HuH-7 (cell line): ENCODE measurements at places on chromosomes 1 and 21.

- no peak for DNase-seq
Measured at GRCh38 chr1:168504064-168504837, 39.5 kb downstream of the XCL2 start.

DNA sequence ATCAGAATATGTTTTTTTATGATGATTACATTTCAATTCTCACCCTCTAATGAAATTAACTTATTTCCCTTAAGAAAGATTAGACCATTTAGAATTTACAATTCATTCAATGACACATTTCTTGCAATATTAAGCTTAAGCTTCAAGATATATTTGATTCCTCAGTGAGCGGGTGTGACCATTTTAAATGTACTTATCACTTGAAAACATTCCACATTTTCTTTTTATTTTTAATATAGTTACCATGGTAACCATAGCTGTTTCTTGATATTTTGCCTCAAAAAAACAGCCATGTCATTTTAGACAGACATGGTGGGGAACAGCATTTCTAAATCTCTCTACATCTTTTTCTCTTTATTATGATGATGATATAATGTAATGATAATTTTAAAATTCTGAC is 1029.0 kb upstream of the B3GALT2 start:
- no peak for DNase-seq

- DNase-seq = no peak
Measured at GRCh38 chr1:171983584-171983983, 142.3 kb downstream of the DNM3 start.

DNA sequence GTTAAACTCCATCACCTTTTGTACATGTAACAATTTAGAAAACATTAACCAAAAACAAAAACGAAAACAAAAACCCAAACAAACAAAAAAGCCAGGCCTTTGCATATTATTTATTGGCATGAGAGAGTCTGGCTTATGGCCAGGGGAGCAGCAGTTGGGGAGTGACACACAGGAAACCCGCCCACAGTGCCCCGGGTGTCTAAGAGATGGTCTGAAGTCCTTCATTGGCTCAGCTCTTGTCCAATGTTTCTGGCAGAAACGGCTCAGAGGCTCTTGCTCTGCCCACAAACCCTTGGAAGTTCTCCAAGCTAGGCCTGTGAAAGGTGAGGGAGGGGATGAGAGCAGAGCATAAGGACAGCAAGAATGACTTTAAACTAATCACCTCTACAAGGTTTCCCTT is 131.5 kb downstream of the CNIH3 start:
- no peak for DNase-seq

DNA sequence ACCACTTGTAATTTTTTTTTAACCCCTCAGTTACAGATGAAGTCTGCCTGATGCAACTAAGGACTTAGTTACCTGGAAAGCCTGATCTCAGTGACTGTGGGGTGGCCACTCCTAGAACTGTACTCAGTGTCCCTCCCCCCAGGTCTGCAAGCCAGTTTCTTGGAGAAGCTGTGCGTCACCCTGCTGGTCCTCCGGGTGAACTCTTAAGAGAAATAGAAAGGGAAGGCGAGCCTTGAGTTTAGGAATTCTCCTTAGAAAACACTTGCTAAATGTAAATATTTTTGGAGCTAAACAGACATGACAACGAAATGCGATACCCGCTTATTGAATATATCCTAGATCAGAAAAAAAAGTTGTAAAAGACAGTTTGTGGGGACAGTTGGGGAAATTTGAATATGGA is 730 bp downstream of the SLC16A4 start:
- DNase-seq = no peak

- no peak for DNase-seq
Measured at GRCh38 chr1:76508871-76509270, 358.4 kb upstream of the ST6GALNAC5 start.

DNA sequence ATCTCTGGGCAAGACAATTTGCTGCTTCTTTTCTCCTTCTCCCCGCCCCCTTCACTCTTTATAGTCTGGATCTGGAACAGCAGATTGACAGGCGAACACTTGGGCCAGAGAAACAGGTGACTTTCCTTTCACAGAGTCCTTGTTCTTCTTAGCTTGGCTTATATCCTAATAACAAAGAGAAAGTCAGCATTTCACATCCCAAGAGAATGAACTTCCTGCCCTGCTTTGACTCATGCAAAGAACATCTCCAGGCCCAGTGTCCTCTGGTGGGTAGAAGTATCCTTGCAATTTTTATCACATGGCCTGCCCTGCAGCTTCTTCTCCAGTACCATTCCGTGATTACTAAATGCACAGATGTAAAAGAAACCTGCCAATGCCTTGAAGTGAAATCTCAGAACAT is 764.4 kb downstream of the ADGRL2 start:
- no peak for DNase-seq

- no peak for DNase-seq
Measured at GRCh38 chr1:180975551-180975950, 47.1 kb downstream of the STX6 start.

DNA sequence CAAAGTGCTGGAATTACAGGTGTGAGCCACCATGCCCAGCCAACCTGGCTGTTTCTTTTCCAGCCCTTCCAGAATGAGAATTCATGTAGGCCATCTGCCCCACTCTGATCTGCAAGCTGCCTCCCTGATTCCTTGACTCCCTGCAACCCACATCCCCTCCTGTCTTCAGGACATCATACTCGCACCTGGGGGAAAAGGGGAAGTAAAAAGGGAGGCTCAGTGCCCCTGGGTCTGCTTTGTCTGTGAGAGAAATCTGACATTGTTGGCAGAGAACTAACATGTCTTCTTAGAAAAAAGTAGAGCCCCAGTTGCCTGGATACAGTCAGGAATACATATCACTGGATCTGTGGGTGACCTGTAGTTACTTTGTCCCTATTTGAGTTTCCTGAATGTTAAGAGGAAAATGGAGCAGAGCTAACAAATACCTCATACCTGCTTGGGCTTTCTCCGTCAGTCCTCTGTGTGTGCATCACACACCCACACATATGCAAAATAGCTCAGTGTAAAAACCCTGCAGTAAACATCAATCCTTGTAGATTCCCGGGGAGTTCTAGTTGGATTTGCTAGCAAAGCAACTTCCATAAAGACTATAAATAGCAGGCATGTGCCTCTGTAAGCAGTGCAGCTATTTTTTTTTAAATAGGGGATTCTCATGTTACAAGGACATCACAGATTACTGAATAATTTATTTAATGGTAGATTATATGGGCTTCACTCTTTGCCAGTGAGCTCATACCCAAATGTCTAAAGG is 62.9 kb downstream of the TEX35 start:
- no peak for DNase-seq

GRCh38 chr1:237542525-237543418 is 347.9 kb downstream of the ZP4 start:
- DNase-seq = no peak

GRCh38 chr1:182444497-182444896 is 5.4 kb upstream of the RGSL1 start:
- DNase-seq = no peak

GRCh38 chr1:93668121-93668520 is 13.5 kb downstream of the BCAR3 start:
- DNase-seq = no peak
